ENCODE measurements at places on chromosomes 3 and 15. TPM values are rescaled to one million over a fixed set of nuclear protein-coding genes. Genes with fewer than 3 reads are reported as not detected.
A peak's percentile ranks its signal among the peaks of the same experiment; 100 is the strongest.

The FBXW12 gene
- not detected for total RNA-seq

The TPRG1 gene
- 1.5 TPM for total RNA-seq

GRCh38 chr15:35471024-35471423, 74.9 kb downstream of the DPH6 start:
- H3K4me1 ChIP-seq = no peaks in the 10 kb centered on the region
- no peak overlapping the region for H3K4me3 ChIP-seq
- H3K27me3 ChIP-seq = no peaks in the 10 kb centered on the region
- H3K27ac ChIP-seq = no peak overlapping the region

GRCh38 chr15:35705884-35706585, 160.1 kb upstream of the DPH6 start:
- peak; percentile 17 for DNase-seq
- no peaks in the 10 kb centered on the region for H3K36me3 ChIP-seq
- peak overlapping the region; percentile 90 for H3K27ac ChIP-seq
- no peaks in the 10 kb centered on the region for H3K27me3 ChIP-seq
- H3K4me3 ChIP-seq = no peak overlapping the region

DNA sequence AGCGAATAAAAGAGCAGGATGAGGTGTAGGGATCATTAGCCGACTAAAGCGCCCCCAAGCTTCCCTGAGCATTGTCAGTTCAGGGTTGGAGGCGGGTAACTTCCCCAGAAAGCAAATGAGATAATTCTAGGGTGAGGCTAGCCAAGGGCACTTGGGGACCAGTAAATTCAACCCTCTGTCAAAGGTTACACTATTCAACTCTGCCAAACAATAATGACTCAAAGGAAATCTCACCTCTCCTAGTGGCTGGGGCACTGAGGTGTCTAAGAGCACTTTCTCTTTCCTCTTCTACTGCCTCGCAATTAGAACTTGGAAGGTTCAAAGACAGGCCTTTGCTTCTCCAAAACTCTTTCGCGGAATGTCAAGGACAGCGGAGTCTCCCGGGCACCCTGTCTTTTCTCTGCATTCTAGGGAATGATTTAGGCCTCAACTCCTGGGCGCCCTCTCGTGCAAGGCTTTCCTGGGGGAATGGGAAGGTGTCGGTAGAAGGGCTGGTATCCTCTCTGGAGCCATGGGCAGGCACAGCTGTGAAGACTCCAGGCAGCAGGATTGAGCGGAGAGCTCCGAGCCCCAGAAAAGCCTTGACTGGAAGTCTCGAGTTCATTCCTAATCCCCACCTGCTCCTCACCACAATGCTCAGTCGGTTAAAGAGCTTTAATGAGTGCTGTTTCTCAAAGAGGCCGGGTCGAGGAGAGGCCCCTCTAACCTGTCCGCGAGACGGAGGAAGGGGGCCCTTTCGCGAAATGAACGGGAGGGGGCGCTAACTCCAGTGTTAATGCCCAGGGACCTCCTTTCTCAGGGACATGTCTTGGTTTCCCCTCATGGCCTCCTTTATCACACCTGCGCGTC, 21.9 kb downstream of the ZIC4 start:
- H3K27ac ChIP-seq = no peak overlapping the region
- no peak overlapping the region for H3K4me3 ChIP-seq

DNA sequence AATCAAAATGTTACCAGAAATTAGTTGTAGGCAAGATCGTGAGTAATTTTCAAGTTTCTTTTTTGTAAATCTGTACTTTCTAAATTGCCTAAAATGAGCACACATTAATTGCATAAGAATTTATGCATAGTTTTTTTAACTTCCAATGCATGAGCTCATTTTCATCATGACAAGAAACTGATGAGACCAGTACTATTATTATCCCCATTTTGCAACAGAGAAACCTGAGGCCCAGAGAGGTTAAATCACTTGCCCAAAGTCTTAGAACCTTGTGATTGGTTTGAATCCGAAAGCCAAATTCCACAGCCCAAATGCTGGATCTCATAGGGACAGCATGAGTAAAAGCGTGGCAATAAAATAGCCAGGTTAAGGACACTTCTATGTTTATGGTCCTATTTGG, 274.7 kb downstream of the ERC2 start:
- DNase-seq = no peak
- H3K36me3 ChIP-seq = no peaks in the 10 kb centered on the region
- no peaks in the 10 kb centered on the region for H3K4me1 ChIP-seq
- H3K27ac ChIP-seq = no peak overlapping the region
- no peak overlapping the region for H3K4me3 ChIP-seq

DNA sequence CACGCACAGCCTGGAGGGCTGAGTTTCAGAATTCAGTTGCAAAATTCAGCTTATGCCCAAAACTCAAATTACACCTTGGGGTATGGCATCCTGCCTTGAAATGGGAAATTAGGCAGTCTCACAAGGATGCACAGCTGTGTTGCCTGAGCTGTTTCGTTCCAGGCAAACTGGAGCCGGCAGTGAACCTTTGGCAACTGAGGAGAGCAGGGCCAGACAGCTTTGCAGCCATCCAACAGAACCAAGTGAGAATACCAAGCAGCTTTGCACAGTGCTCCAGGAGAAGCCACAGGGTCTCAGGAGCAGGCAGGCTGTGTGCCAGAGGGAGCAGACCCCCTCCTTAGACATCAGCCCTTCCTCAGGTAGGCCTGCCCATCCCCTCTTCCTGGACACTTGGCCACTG, 32.5 kb upstream of the BFSP2 start:
- no peaks in the 10 kb centered on the region for H3K36me3 ChIP-seq
- no peak overlapping the region for H3K4me3 ChIP-seq
- no peak for DNase-seq
- peaks cover 7% of the 10 kb centered on the region for H3K27me3 ChIP-seq

DNA sequence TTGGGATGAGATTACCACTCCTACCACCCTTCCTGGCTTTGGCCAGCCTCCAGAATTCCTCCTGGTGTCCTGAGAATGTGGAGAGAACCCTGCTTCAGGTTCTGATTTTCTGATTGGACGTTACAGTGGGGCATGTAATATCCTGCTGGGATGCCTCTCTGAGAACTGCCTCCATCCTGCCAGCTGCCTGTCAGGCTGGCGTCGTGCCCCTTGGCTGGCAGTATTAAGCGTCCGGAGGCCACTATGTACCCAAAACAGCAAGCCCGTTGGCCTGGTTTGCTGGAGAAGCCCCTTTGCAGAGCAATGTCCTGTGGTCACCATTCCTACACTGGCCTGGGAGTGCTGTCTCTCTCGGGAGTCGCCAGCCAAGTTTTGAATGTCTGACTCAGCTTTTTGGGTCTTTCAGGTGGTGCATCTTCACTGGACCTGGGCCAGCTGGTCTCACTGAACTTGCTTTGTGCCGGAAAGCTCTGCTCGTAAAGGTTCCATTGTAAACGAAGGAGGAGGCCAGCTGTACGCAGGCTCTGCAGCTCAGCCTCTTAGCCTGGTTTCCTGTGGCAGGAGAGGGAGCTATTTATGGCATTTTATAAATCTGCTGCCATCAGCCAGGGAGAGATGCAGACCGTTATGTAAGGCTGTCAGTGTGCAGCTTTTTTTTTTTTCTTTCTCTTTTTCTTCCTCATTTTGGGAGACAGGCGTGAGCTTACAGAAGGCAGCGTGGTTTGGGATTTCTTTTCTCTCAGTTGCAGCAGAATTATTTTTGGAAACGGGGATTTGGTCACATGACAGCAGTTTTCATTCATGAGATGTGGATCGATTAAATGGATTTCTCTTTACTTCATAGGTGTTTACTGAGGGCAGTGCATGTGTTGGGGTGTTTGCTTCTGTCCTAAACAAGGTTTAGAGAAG, 19.0 kb upstream of the TRAK1 start:
- peak overlapping the region; percentile 55 for H3K4me3 ChIP-seq
- peaks cover 95% of the 10 kb centered on the region for H3K4me1 ChIP-seq
- peak; percentile 81 for DNase-seq
- no peaks in the 10 kb centered on the region for H3K27me3 ChIP-seq

The TNIK gene
- total RNA-seq = 28.6 TPM

The A4GNT gene
- total RNA-seq = not detected

GRCh38 chr3:53491276-53491675, 3.1 kb upstream of the CACNA1D start:
- no peaks in the 10 kb centered on the region for H3K36me3 ChIP-seq
- no peak overlapping the region for H3K27ac ChIP-seq
- H3K4me1 ChIP-seq = peaks cover 21% of the 10 kb centered on the region
- no peak overlapping the region for H3K4me3 ChIP-seq
- no peak for DNase-seq
- H3K27me3 ChIP-seq = peaks cover 60% of the 10 kb centered on the region

The SCAMP5 gene
- 3.0 TPM for total RNA-seq

DNA sequence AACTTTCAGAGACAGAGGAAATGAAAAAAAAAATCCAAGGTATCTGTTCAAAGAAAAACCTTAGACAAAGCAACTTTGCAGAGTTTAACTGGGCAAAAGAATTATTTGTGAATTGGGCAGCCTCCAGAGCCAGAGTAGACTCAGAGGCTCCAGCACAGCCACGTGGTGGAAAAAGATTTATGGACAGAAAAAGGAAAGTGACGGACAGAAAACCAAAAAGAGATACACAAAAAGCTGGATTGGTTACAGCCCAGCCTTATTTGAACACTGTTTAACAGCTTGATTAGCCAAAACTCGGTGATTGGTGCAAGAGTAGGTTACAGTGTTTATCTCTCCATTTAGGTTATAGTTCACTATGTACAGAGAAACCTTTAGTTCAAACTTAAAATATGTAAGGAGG, 23.7 kb upstream of the GPD1L start:
- H3K27me3 ChIP-seq = no peaks in the 10 kb centered on the region
- H3K4me3 ChIP-seq = no peak overlapping the region
- no peaks in the 10 kb centered on the region for H3K36me3 ChIP-seq
- H3K27ac ChIP-seq = no peak overlapping the region
- peaks cover 19% of the 10 kb centered on the region for H3K4me1 ChIP-seq
- no peak for DNase-seq

The MCF2L2 gene
- total RNA-seq = 0.91 TPM

DNA sequence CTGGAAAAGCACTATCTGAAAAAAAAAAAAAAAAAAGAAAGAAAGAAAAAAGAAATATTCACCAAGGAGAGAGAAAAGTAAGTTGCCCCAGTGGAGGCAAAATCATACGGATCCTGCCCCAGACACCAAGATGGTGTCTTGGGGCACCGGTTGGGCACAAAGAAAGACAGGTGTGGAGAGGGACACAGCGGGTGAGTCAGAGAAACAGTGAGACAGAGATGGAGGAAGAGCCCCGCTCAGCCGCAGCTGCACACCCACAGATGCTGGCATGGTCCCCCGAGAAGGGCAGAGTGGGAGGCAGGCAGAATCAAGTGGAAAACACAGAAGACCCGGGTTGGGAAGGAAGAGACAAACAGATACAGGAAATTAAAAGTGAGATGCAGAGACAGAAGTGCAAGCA, 129.7 kb upstream of the SMAD3 start:
- no peaks in the 10 kb centered on the region for H3K27me3 ChIP-seq
- H3K36me3 ChIP-seq = no peaks in the 10 kb centered on the region
- H3K4me1 ChIP-seq = peaks cover 34% of the 10 kb centered on the region
- DNase-seq = no peak
- H3K4me3 ChIP-seq = peak overlapping the region; percentile 57
- H3K27ac ChIP-seq = peak overlapping the region; percentile 80

DNA sequence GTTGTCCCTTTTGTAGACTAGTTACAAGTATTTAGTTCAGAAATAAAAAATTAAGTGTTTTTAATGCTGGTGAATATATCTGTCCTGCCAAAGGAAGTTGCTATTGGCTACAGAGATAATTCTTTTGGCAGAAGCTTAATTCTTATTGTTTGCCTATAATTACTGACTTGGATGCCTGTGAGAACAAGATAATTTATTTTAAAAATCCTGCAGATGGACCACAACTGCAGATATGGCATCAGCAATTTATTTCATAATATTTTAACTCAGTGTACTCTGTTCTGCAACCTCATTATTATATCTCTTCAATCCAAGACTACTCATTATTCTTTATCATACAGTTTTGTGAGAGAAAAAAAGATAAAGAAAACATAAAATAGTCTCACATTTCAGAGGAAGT, 789.8 kb downstream of the NAALADL2 start:
- H3K4me1 ChIP-seq = no peaks in the 10 kb centered on the region
- H3K4me3 ChIP-seq = no peak overlapping the region
- no peaks in the 10 kb centered on the region for H3K36me3 ChIP-seq
- no peaks in the 10 kb centered on the region for H3K27me3 ChIP-seq

- no peaks in the 10 kb centered on the region for H3K36me3 ChIP-seq
- peaks cover 41% of the 10 kb centered on the region for H3K4me1 ChIP-seq
- no peak for DNase-seq
- H3K27ac ChIP-seq = no peak overlapping the region
- H3K27me3 ChIP-seq = no peaks in the 10 kb centered on the region
Measured at GRCh38 chr15:77019521-77020331, 24.8 kb downstream of the PSTPIP1 start.

DNA sequence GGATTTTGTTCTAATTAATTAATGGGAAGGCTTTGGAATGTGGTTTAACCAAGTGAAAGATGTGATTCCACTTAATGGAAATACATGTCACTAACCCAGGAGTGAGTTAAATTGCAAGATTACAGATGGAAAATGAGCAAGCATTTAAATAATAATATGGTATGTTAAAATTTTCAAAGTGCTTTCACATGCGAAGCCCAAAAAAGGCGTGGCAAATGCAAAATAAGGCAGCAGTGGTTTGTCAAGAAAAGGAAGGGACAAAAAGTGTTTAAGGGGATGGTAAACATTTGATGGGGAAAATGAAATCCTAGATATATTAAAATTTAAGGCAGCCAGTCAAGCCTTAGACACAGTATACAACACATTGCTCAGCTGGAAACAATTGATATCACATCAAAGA, 2.9 kb downstream of the TICRR start:
- H3K4me3 ChIP-seq = no peak overlapping the region
- no peaks in the 10 kb centered on the region for H3K36me3 ChIP-seq
- H3K4me1 ChIP-seq = peaks cover 11% of the 10 kb centered on the region
- H3K27ac ChIP-seq = no peak overlapping the region

GRCh38 chr3:100833483-100833882, 124.2 kb downstream of the TFG start:
- no peak overlapping the region for H3K27ac ChIP-seq
- no peaks in the 10 kb centered on the region for H3K4me1 ChIP-seq
- H3K4me3 ChIP-seq = no peak overlapping the region
- H3K36me3 ChIP-seq = no peaks in the 10 kb centered on the region
- H3K27me3 ChIP-seq = no peaks in the 10 kb centered on the region
- DNase-seq = no peak

DNA sequence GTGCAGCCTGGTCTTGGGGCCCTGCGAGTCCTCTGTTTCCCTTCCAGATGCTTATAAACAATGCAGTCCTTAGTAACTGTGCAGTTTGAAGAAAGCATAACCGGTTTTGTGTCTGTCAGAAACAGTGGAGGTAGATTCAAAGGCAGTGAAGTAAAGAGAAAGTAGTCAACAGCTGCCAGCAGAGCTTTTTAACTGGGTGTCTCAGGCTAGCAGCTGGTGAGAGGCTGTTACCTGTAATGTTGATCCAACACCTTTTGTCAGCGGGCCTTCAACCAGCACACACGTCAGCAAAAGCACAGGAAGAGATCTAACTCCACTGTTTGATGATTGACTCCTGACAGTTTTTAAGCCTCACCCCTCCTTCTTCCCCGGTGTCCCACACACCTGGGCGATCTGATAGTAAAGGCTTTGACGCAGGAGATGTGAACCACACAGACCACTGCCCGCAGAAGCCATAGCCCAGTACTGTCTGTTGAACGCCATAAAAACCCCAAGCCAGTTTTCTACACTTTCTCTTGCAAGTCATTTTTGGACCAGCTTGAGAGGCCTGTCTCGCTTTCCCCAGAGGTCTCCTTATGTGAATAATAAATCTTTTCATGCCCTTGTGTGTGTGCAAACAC, 178.0 kb downstream of the FMN1 start:
- no peak overlapping the region for H3K4me3 ChIP-seq
- H3K36me3 ChIP-seq = no peaks in the 10 kb centered on the region
- DNase-seq = no peak
- H3K4me1 ChIP-seq = no peaks in the 10 kb centered on the region
- no peaks in the 10 kb centered on the region for H3K27me3 ChIP-seq

The OPA1 gene
- 124 TPM for total RNA-seq
